ENCODE measurements at places on chromosomes 1 and 21.

GRCh38 chr1:199295107-199295506, 656.3 kb downstream of the PTPRC start:
- DNase-seq = no peak

DNA sequence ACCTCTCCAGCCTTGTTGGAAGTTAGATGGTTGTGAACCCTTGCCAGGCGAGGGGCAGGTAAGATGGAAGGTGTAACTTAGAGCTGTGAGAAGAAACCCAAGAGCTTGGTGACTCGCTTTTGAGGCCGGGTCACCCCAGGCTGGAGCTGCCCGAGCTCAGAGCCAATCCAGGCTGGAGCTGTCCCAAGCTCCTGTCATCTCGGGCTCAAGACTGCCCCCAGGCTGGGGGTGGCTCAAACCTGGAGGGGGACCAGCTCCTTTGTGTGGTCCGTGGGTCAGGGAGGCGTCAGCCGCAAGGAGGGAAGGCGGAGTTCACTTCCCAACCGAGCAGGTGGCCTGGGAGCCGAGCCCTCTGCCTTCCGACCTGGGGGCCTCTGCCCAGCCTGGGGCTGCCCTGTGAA, 2.0 kb downstream of the HUNK start:
- DNase-seq = no peak

DNA sequence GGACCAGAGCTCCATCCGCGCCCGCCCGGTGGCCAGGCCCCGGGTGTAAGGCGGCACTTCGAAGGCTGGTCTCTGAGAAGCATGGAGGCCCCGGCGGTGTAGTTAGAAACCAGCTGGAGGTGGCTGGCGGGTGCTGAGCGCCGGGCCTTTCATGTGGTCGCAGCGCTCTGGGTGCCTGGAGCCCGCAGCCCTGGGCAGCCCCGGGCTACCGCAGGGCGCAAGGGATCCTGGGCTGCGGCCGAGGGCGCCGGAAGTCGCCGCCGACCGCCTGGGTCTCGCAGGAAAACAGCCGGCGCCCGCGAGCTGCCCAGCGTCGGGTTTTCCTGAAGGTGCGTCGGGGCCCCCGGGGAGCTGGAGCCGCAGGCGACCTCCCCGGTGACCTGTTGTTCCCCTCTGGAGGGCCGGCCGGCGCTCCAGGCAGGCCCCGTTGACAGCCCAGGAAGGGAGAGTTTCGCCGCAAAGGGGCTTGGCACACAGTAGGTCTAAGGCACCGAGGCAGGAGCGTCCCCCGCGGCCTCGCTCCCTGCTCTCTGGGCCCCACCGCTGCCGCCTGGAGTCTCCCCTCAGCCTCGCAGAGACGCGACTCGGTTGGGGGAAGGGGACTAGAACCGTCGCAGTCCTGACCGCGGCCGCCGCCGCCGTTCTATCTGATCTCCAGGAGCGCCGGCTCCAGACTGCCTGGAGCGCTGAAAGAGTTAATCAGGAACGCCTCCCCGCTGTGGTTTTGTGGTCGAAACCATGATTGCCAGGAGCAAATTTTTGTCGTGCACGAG, 2.7 kb downstream of the GRHL3 start:
- no peak for DNase-seq

GRCh38 chr1:203828503-203828902, 32.9 kb upstream of the SNRPE start:
- no peak for DNase-seq

DNA sequence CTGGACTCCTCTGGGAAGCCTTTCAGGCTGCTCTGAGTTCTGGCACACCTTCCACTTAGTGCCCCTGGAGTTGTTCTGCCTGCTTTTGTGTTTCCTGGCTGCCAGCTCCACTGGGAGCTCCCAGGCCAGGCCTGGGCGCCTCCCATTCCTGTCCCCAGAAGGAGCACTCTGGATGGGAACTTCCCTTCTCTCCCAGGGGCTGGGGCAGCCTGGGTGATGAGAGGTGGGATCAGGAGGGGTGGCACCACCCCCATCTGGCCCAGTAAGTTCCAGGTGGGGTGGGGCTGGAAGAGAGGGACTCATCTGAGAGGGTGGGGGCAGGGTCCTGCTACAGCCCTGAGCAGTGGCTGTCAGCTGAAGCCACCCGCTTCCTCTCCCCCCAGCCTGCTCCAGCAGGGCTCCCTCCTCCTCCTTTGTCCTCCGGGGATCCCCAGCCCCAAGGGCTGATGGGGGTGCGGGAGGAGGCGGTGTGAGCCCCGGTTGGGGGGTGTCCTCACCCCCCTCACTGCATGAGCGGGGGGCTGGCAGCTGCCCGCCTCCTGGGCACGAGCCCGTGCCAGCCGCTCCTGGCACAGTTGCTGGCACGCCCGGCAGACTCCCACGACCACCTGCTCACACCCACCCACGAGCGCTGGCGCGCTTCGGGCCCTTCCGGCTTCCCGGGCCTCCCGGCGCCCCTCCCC, 4.7 kb downstream of the FOXO6 start:
- DNase-seq = no peak

DNA sequence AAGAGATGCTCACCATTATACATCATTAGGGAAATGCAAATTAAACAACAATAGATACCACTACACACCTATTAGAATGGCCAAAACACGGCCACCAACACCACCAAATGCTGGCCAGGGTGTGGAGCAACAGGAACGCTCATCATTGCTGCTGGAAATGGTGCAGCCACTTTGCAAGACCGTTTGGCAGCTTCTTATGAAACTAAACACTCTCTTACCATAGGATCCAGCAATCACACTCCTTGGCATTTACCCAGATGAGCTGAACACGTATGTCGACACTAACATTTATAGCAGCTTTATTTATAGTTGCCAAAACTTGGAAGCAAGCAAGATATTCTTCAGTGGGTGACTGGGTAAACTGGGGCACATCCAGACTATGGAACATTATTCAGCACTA, 28.9 kb upstream of the ADARB1 start:
- no peak for DNase-seq

DNA sequence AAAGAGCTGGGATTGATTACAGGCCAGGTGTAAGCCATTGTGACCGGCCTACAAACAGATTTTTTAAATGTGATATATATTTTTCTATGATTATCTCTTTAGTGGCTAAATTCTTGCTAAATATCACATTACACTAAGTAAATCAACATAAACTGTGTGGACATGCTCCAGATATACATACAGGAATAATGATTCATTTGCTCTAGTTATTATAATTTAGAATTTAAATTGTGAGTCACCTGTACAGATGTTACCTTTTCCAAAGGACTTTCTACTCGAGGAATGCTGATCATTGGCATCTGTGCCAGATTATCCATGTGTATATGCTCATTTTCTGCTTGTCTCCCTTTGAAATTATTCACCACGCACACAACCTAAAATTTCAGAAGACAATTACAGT, 90.1 kb downstream of the PLPPR5 start:
- DNase-seq = no peak

DNA sequence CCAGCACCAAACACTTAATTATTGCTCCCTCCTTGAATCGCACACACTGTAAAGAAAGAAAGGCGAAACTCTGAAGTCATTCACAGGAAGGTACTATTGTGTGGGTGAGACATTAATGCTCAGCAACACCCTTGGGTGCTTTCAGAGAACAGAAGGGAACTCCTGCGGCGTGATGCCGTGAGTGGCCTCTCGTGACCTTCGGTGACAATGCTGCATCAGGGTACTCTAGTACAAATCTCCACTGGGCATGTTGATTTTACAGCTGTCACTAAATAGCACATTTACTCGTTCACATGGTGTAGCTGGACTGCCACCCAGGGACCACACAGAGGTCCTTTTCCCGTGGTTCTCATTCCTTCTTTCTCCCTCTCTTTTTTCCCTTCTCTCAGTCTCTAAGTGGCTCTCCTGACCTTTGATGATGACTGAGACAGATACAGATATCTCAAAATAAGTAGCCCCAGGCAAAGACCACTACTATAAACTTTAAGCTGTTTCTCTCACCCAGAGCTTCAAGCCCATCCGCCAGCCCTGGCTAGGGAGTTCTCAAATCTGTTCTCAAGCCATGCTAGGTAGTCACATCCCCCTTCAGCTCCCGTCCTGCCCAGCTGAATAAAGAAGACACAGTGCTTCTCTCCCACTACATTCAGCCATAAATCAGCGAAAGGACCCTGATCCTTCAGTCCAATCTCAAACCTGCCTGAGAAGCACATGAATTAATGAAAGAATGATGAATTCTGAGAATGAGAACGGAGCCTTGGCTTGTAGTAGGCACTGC, 223.4 kb upstream of the FMN2 start:
- DNase-seq = no peak
